ENCODE measurements at places on chromosomes 2 and 18.
A peak's percentile ranks its signal among the peaks of the same experiment; 100 is the strongest.

DNA sequence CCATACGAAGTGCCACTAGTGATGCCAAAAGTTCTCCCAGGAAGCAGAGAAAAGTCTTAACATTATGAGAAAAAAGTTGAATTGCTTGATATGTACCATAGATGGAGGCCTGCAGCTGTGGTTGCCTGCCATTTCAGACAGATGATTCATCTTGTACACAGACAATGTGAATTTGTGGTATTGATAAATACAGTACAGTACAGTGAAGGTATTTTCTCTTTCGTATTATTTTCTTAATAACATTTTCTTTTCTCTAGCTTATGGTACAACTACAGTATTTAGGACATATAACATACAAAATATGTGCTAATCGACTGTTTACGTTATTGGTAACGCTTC, 33.6 kb upstream of the VWC2L start:
- no peak for DNase-seq

GRCh38 chr2:18926631-18927524, 337.5 kb upstream of the NT5C1B start:
- no peak for DNase-seq

DNA sequence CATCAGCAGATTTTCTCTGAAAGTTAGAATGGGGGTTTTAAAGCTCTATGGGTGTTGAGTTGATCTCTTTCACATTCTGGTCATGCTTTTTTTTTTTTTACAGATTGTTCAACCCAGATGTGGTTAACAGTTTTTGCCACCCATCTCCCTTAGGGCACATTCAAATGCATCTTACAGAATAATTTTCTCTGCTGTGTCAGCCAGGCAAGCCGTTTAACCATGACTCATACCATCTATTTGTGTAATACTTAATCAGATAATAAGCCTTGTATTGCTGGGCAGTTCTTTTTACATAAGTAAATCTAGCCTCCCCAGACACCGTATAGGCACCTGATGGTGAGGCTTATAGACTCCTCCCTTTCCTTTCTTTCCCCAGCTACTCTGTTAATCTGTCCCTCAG, 62.0 kb downstream of the TGIF1 start:
- DNase-seq = peak; percentile 18

- no peak for DNase-seq
Measured at GRCh38 chr2:173990970-173991819, 26.0 kb upstream of the SP3 start.

- DNase-seq = no peak
Measured at GRCh38 chr2:177098001-177098613, 114.5 kb upstream of the HNRNPA3 start.

GRCh38 chr18:35289293-35289692, 736 bp downstream of the ZSCAN30 start:
- DNase-seq = no peak

- DNase-seq = no peak
Measured at GRCh38 chr2:149148194-149149006, 109.9 kb downstream of the LYPD6B start.

- DNase-seq = no peak
Measured at GRCh38 chr2:80028051-80028450, 276.5 kb downstream of the LRRTM1 start.

DNA sequence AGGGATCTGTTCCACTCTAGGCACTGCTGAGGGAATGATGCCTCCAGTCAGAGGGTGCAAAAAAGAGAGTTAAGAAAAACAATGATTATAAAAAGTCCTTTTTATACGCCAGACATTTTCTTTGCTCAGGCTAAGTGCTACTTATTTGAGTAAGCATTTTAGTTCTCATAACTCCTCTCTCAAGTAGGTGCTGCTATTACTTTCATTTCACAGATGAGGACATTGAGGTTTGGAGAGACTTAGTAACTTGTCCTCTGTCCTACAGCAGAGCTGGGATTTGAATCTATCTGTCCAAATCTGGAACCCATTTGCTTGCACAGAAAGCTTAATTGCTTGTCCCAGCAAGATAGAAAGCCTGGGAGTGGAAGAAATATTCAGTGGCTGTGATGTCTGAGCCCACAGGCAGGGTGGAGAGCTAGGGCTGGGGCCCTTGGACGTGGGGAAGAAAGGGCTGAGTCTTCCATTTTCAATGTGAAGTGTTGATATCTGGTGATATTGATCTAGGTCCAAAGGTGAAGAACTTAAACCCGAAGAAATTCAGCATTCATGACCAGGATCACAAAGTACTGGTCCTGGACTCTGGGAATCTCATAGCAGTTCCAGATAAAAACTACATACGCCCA, 5.8 kb downstream of the IL37 start:
- no peak for DNase-seq

DNA sequence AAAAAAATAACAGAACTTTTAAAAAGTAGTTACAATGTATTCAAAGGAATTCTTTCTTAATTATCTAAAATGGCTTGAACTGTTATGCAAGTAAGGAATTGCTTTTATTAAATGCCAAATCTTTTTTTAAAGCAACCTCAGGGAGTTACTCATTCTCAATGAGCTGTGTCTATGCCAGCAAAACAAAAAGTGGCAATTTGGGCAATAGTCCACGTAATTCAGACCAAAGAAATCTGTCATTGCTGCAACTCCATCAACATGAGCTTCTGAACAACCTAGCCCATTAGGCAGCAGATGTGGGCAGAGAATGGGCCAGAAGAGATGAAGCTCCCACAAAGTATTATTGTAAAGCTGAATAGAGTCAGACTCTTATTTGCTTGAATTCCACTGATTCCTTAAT, 118.4 kb downstream of the ALK start:
- DNase-seq = no peak

- DNase-seq = no peak
Measured at GRCh38 chr2:130252880-130253645, 54.8 kb upstream of the TUBA3E start.

- no peak for DNase-seq
Measured at GRCh38 chr2:28833740-28834470, 23.3 kb downstream of the SPDYA start.

DNA sequence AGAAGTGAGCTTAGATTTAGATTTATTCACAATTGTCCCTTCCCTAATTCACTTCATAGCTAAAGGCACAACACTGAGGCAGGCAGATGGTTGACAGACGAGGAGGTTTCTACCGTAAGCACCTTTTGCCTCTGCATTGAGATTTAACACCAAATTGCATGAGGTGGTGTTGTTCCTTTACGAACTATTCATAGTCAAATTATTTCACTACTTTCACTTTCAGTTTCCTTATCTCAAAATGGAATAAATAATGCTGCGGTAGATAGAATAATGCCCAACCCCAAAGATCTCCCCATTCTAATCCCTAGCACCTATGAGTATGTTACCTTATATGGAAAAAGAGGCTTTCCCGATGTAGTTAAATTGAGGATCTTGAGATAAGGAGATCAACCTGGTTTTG, 58.9 kb upstream of the LINC00305 start:
- DNase-seq = no peak

GRCh38 chr2:48080534-48081316, 174.4 kb upstream of the FBXO11 start:
- no peak for DNase-seq

- no peak for DNase-seq
Measured at GRCh38 chr2:207815254-207815653, 45.5 kb upstream of the FZD5 start.

DNA sequence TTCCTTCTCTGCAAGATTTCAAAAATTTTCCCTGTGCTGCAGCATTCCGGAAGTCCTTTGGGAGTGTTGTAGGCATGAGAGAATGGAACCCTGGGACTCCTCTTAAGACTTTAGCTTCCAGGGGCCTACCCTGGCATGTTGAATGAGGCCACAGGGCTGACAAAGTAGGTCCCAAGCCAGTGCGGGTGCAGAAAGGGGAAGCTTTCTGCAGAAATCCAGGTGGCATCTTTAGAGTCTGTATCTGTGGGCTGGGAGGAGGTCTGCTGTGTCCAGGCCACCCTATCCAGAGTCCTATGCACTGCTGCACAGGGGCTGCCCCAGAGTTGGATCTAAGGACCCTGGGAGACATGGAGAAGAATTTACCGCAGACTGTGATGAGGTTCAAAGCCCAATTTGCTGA, 1.9 kb upstream of the SIX2 start:
- no peak for DNase-seq

DNA sequence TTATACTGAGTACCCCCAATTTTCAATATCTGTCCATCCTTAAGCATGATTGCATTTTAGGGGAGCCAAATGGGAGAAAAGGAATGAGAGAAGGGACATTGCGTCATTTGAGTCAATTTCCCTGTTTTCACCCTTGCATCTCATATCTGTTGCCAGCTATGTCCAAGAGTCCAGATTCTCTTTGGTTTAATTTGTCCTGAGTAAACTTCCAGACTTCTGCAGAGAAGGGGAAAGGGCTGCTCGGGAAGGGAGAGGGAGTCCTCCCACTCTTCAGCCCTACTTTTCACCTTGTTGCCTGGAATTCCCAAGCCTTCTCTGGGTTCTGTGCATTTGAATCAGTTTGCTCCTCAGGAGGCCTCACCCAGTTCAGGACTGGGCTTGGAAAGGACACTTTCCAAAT, 16.5 kb downstream of the GREB1 start:
- DNase-seq = no peak

DNA sequence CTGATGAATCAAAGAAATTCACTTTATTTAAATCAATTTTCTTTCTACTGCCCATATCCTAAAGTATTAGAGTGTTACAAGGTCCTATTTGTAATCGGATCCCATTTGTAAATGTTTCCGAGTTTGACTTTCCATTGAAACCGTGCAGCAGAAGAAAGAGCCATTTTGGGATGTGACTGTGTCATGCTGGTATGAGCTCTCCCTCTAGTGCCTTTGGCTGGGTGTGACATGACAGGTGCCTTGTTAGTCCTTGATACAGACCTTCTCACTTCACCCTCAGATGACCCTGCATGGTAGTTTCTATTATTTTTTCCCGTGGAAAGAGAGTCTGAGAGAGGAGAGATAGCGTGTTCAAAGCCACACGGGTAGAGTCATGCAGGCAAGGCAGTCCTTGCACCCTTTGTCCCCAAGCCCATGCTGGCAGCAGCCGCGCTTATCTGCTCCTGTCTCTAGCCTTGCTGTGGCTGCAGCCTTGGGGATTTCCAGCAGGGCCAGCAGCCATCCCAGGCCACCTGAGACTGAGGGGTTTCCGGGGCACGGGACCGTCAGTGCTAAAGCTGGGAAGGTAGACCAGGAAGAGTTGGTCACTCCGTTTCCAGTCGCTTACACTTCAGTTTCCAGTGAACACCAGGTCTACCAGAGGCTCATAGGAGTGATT, 21.4 kb downstream of the CHMP1B start:
- DNase-seq = no peak

DNA sequence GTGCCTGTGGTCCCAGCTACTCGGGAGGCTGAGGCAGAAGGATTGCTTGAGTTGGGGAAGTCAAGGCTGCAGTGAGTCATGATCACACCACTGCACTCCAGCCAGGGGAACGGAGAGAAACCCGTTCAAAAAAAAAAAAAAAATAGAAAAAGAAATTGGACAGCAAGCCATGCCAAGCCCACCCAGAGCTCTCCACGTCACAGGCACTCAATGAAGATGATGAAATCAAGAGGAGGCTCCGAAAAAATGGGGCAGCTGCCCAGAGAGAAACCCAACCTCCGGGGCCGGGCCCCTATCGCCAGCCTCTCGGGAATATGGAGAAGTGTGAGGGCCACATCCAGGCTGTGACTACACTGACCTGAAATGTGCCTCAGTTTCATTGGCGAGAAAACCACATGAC, 40.0 kb downstream of the BIN1 start:
- no peak for DNase-seq

GRCh38 chr2:182652326-182652725, 63.7 kb upstream of the DNAJC10 start:
- no peak for DNase-seq

DNA sequence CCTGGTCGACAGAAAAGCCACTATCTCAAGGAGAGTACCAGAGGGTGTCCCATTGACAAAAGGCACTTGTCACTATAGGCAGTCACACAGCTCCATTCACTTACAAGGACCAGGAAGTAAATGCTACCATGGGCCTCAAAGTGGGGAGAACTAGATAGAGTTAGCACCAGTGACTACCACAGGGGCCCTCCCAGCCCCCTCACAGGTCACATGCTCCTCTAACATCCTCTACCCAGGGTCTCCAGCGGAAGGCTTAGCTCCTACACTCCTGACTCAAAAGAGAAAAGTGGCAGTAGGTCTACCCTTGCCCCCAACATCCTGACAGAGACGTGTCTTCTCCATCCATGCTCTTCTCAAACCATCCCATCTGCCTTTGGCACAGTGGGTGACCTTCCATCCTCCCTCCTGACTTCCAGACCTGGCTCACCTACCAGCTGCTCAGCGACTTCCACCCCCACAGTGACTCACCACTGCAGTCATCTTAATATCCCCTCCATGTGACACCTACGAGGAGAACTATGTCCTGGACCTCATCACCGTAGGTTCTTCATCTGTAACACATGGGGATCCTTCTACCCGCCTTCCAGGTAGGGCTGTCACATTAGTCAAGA, 5.6 kb upstream of the DNMT3A start:
- no peak for DNase-seq

DNA sequence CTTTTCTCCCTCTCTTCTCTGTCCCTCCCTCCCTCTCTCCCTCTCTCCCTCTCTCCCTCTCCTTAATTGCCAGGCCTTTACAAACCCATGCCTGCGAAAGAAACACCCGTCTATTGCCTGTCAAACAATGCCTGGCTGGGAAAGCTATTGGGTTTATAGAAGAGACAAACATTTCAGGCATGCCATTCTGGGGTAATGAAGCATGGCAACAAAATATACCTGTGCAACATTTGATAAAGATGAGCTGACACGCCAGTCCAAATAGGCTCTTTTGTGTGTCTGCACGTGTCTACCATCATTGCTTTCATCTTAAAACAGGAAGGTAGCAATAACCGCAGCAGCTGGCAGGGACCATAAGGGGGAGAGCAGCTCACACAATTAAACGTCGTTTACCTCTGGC, 282.1 kb downstream of the ZNF516 start:
- no peak for DNase-seq

DNA sequence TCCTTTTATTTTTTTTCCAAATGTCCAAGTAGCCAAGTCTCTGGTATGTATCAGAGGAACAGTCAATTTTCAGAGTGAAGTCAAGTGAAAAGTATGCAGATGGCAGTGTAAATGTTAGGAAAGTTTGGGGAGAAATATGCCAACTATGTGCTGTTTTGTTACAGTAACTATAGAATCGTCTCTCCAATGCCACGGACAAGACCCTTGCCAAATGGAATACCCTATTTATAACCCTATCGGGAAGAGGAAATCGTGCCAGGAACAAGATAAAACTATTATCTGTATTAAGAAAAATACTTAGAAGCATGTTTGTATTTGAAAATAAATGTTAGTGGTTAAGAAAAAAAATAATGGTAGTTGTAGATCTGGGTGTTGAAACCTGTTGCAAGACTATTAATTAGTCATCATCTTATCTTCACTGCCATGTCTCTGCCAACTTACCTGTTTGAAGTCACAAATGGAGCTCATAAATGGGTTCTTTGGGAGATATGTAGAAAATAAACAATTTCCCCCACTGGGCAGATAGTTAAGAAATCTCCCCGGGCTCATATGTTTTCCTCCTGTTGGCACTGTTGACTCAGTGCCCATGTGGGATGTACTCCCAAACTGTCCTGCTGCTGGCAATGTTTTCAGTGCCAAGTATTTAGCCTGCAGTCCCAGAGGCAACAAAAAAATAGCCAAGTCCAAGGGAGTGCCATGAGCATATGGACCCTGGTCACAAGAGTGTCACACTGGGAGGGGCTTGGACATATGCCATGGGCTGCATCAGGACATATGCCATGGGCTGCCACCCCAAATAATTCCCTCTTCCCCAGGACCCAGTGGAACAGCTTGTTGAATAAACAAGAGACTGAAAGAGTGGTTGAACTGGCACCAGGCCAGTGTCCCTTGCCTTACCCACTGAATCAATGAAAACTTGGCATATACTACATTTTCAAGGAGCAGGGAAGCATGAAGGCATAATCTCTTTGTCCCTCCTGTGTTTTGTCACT, 366.9 kb downstream of the OSR1 start:
- DNase-seq = no peak

Measured in NCI-H1048 (cell line).